ENCODE measurements at places on chromosomes 5 and 9. TPM values are rescaled to one million over a fixed set of nuclear protein-coding genes. Genes with fewer than 3 reads are reported as not detected.

Gene SLC34A1
- total RNA-seq, result not detected

Gene HAPLN1
- total RNA-seq, result not detected

DNA sequence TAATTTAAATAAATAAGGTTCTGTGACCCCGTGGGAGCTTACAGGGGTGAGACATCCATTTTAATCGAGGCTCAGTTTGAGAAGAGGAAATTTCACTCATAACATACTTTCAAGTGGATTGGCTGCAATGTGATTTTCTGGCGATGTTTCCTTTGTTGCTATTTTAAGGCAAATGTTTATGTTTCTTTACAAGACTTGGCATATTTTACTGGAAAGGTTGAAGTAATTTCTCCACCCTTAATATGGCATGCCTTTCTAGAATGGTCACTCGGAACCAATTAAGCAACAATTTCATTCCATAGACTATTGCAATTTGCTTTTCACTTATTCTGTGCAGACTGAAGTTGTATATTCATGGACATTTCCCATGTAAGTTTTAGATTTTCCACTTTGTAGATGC is 438.0 kb upstream of the WWC1 start:
- DNase-seq, result no peak

DNA sequence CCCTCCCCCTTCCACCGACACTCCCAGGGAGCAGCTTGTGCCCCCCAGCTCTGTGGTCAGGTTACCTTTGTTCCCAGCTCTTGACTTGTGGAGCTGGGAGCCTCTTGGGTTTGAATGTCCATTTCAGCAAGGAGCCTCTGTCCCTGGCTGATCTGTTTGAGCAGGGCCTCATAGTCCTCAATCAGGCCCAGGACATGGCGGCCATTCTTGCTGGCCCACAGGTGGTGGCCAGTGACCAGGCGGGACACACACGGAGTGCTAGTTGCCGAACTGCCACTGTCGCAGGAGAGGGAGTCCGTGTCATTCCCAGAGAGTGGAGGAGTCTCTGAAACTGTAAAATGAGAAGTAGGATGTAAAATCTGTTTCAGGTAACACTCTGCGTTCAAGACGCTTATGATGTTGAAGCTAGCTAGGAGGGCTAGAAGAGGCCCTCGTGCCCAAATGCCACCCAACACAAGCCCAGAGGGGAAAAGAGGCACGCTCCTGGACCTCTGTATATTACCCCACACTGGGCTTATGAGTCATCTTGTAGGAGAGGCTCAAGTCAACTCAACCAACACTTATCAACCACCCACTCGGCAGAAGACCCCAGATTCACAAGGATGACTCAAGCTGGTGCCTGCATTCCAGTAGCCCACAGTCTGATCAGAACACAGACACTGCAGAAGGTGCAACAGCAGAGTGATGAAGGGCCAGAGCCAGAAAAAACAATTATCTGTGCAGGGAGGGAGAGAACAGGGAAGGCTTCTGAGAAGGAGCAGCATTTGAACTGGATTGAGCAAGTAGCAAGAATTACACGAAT is 177.0 kb downstream of the CDK5RAP2 start:
- DNase-seq, result no peak

- no peak for DNase-seq
Observed at GRCh38 chr5:32047056-32047455, 127.1 kb downstream of the GOLPH3 start.

All from Peyer's patch (tissue), 4 donors.